Stomach (tissue), 19 donors: ENCODE measurements at places on chromosomes 13 and 19. TPM values are rescaled to one million over a fixed set of nuclear protein-coding genes. Genes with fewer than 3 reads are reported as not detected.
A peak's percentile ranks its signal among the peaks of the same experiment; 100 is the strongest.

GRCh38 chr19:55171440-55171839, 5.0 kb upstream of the DNAAF3 start:
- peaks cover 41% of the 10 kb centered on the region for H3K27me3 ChIP-seq
- H3K27ac ChIP-seq = no peak overlapping the region
- H3K4me1 ChIP-seq = peaks cover 26% of the 10 kb centered on the region
- H3K4me3 ChIP-seq = no peak overlapping the region
- H3K36me3 ChIP-seq = no peaks in the 10 kb centered on the region

- no peaks in the 10 kb centered on the region for H3K36me3 ChIP-seq
- peak; percentile 68 for DNase-seq
- peak overlapping the region; percentile 99 for H3K27ac ChIP-seq
Measured at GRCh38 chr19:18520848-18521691, 800 bp downstream of the ELL start.

GRCh38 chr13:28394422-28394821, 100.5 kb downstream of the FLT1 start:
- no peak for DNase-seq
- no peak overlapping the region for H3K27ac ChIP-seq
- H3K4me1 ChIP-seq = no peaks in the 10 kb centered on the region
- no peak overlapping the region for H3K4me3 ChIP-seq
- no peaks in the 10 kb centered on the region for H3K27me3 ChIP-seq
- H3K36me3 ChIP-seq = no peaks in the 10 kb centered on the region

- no peak overlapping the region for H3K27ac ChIP-seq
- H3K4me1 ChIP-seq = no peaks in the 10 kb centered on the region
- DNase-seq = no peak
- no peaks in the 10 kb centered on the region for H3K36me3 ChIP-seq
- H3K27me3 ChIP-seq = no peaks in the 10 kb centered on the region
- no peak overlapping the region for H3K4me3 ChIP-seq
Measured at GRCh38 chr13:66348745-66349690, 881.1 kb downstream of the PCDH9 start.

- no peaks in the 10 kb centered on the region for H3K4me1 ChIP-seq
- DNase-seq = no peak
- no peak overlapping the region for H3K4me3 ChIP-seq
Measured at GRCh38 chr13:81563091-81563490, 1222.2 kb upstream of the SPRY2 start.

GRCh38 chr13:21822029-21822428, 151.2 kb downstream of the FGF9 start:
- no peak for DNase-seq
- no peaks in the 10 kb centered on the region for H3K27me3 ChIP-seq
- peaks cover 9% of the 10 kb centered on the region for H3K4me1 ChIP-seq
- H3K4me3 ChIP-seq = no peak overlapping the region
- H3K27ac ChIP-seq = no peak overlapping the region

DNA sequence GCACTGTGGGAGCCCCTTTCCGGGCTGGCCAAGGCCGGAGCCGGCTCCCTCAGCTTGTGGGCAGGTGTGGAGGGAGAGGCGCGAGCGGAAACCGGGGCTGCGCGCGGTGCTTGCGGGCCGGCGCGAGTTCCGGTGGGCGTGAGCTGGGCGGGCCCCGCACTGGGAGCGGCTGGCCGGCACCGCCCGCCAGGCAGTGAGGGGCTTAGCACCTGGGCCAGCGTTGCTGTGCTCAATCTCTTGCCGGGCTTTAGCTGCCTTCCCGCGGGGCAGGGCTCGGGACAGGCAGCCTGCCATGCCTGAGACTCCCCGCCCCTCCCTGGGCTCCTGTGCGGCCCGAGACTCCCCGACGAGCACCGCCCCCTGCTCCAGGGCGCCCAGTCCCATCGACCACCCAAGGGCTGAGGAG, 405.2 kb upstream of the PRR20A start:
- H3K36me3 ChIP-seq = no peaks in the 10 kb centered on the region
- H3K4me1 ChIP-seq = no peaks in the 10 kb centered on the region
- H3K4me3 ChIP-seq = no peak overlapping the region
- no peak overlapping the region for H3K27ac ChIP-seq
- H3K27me3 ChIP-seq = no peaks in the 10 kb centered on the region
- DNase-seq = no peak

DNA sequence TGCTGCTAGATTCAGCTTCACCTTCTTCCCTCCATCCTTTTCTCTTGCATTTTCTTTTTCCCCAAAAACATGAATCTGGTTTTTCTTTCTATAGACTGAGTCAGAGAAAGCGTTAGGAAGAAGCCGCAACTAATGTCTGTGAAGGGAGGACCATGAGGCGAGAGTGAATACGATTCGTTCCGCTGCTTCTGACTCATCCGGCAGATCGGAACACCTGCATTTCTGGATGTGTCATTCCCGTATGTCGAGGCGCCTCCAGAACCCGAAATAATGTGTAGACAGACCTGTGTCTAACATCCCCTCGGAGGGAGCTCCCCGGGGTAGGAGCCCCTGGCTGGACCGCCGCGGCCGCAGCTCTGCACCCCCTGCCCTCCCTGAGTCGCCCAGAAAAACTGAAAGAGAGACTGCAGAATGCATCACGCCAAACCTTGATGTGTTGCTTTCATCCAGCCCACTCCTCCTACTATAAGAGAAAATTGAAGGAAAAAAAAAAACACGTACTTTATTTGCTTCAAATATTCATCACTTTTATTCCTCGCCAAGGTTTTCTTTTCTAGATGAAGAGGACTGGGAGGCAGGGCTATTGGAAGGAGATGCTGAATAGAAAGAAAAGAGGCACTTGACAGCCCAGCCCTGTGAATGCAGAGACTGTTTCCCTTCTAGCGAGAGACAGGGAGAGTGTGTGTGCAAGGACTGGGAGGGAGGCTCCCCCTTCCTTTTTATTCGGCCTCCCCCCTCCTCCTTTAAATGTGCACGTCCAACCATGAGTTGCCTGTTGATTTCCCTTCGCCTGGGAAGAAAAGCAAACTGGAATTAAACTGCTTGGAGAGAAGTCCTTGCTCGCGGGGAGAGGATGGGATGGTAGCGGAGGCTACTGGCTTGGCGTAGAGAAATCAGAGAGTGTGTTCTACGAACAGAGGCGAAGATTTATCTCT, 616 bp upstream of the PCDH17 start:
- no peak for DNase-seq
- peak overlapping the region; percentile 58 for H3K4me3 ChIP-seq
- H3K4me1 ChIP-seq = peaks cover 62% of the 10 kb centered on the region
- no peaks in the 10 kb centered on the region for H3K36me3 ChIP-seq

GRCh38 chr19:41753936-41754529, 1.3 kb upstream of the CEACAM6 start:
- H3K27ac ChIP-seq = no peak overlapping the region
- H3K4me3 ChIP-seq = no peak overlapping the region
- peaks cover 27% of the 10 kb centered on the region for H3K4me1 ChIP-seq

- H3K27me3 ChIP-seq = no peaks in the 10 kb centered on the region
- no peak for DNase-seq
- no peak overlapping the region for H3K4me3 ChIP-seq
- no peaks in the 10 kb centered on the region for H3K36me3 ChIP-seq
- no peak overlapping the region for H3K27ac ChIP-seq
- no peaks in the 10 kb centered on the region for H3K4me1 ChIP-seq
Measured at GRCh38 chr13:78770601-78771000, 111.6 kb upstream of the OBI1 start.

DNA sequence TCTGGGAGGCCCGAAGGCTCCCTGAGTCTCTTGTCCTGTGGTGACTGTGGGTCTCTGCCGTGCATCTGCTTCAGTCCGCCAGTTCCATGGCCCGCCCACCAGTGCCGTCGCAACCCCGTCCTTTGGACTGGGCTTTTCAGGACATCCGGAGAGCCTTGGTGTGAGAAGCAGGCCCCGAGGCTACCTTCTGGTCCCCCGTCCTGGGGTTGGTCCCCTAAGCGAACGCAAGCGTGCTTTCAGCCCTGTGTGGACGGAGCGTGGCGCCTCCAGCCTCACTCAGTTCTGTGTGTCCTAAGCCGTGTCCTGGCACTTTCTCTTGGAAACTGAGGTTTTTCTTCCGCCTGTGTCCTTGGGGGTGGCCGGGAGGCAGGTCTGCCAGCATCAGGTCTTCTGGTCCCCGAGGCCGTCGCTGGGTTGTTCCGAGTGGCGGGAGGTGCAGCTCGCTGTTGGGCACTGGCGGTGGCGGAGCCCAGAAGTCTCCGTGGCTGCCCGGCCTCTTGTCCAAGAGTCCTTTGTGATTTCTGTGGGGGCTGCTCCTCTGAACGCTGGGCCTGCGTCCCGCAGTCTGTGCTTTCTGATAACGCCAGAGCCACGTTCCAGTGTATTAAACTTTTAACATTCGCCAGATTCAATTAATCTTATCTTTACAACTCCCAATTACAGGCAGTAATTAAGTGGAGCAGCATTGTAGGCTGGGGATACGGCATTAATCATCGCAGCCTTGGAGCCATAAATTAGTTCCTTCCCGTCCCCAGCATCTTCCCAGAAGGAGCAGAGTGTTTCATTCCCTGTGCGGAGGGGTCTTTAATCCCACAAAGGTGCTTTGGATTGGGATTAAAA, 99.5 kb downstream of the KDM4B start:
- H3K36me3 ChIP-seq = peaks cover 81% of the 10 kb centered on the region
- H3K4me1 ChIP-seq = no peaks in the 10 kb centered on the region
- no peak for DNase-seq
- no peaks in the 10 kb centered on the region for H3K27me3 ChIP-seq

DNA sequence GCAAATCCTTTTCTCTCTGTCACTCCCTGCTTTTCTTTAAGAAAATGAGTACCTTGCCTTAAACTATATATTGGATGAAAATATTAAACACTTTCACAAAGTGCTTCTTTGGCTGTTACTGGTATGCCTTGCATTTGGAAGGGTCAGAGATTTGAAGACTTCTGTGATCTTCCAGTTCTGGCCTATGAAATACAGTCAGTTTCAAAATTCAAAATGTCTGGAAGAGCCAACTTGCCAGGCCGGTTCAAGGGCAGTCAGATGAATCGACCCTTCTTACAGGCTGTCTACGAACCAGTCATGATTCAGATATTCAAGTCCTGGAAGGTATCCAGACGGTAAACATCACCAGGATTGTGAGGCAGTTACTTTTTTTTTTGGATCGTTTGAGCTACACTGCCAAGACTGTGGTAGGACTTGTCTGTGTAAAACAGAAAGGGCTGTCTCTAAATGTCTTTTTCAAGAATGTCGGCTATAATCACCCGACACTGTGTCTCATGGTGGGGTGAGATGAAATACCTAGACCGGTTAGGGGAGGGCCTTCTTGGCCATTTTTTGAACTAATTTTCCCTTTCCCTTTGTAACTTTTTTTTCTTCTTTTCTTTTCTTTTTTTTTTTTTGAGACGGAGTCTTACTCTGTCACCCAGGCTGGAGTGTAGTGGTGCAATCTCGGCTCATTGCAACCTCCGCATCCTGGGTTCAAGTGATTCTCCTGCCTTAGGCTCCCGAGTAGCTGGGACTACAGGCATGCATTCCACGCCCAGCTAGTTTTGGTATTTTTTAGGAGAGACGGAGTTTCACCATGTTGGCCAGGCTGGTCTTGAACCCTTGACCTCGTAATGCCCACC, 11.2 kb downstream of the ACTN4 start:
- no peak overlapping the region for H3K4me3 ChIP-seq
- peak overlapping the region; percentile 99 for H3K27ac ChIP-seq
- no peaks in the 10 kb centered on the region for H3K27me3 ChIP-seq
- DNase-seq = peak; percentile 63
- peaks cover 100% of the 10 kb centered on the region for H3K4me1 ChIP-seq

GRCh38 chr13:113625965-113626721, 31.9 kb downstream of the ATP4B start:
- H3K4me3 ChIP-seq = no peak overlapping the region
- no peaks in the 10 kb centered on the region for H3K27me3 ChIP-seq
- DNase-seq = no peak
- peaks cover 15% of the 10 kb centered on the region for H3K36me3 ChIP-seq
- no peaks in the 10 kb centered on the region for H3K4me1 ChIP-seq
- no peak overlapping the region for H3K27ac ChIP-seq

DNA sequence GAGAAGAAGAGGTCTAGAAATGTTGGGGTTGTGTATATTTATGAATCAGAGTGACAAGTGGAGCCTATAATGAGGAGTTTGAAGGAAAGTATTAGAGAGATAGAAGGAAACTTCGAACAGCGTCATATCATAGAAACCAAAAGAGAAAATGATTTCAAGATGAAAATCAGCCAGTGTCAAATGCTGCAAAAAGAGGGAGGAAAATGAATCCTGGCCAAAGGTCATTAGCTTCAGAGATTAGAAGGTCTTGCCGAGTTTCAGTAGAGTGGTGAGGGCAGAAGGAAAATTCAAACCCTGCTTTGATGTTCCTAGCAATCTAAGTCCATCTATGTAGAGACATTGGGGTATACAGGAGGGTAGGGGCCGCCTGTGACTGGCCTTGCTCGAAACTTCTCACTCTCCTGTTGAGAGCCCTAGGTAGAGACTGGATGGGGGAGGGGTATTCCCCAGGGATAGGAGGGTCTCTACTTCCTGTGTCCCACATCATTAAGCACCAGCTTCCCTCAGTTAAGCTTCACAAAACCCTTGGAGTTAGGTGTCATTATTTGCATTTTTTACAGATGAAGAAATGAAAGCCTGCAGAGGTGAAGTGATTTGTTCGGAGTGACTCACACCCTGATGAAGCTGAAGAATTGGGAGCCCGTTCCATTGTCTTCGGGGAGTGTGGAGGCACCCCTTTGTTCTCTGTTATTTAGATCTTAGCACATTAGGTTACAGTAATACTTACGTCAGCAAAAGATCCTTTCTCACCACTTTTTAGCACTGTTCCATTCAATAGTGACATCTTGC, 62.8 kb downstream of the FGF9 start:
- H3K4me3 ChIP-seq = no peak overlapping the region
- H3K4me1 ChIP-seq = peaks cover 15% of the 10 kb centered on the region
- DNase-seq = no peak
- H3K27ac ChIP-seq = no peak overlapping the region

- DNase-seq = no peak
- no peaks in the 10 kb centered on the region for H3K4me1 ChIP-seq
- H3K27me3 ChIP-seq = peaks cover 70% of the 10 kb centered on the region
- H3K36me3 ChIP-seq = no peaks in the 10 kb centered on the region
- H3K27ac ChIP-seq = no peak overlapping the region
Measured at GRCh38 chr19:51480590-51480989, 2.3 kb downstream of the CEACAM18 start.

DNA sequence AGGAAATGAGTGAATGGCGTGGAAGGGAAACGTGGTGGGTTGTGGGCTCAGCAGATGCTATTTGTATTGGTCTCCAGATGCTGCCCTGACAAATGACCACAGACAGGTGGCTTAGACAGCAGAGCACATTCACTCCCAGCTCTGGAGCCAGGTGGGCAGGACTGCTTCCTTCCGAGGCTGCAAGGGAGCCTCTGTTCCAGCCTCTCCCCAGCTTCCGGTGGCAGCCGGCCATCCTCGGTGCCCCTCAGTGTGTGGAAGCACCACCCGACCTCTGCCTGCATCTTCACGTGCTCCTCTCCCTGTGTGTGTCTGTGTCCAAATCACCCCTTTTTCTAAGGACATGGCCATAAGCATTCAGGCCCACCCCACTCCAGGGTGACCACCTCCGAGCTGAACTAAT, 105.1 kb downstream of the SOX1 start:
- H3K27ac ChIP-seq = no peak overlapping the region
- peaks cover 3% of the 10 kb centered on the region for H3K27me3 ChIP-seq
- H3K36me3 ChIP-seq = no peaks in the 10 kb centered on the region
- H3K4me3 ChIP-seq = no peak overlapping the region
- no peak for DNase-seq

- H3K27ac ChIP-seq = no peak overlapping the region
- no peaks in the 10 kb centered on the region for H3K4me1 ChIP-seq
- no peaks in the 10 kb centered on the region for H3K27me3 ChIP-seq
- no peak overlapping the region for H3K4me3 ChIP-seq
Measured at GRCh38 chr19:33954686-33955085, 158.0 kb downstream of the KCTD15 start.

Gene KXD1
- 71.0 TPM for polyA plus RNA-seq

Gene RNF17
- polyA plus RNA-seq = 0.15 TPM

Gene FARP1
- 16.0 TPM for polyA plus RNA-seq

Gene TTYH1
- 1.4 TPM for polyA plus RNA-seq

Gene GJA3
- not detected for polyA plus RNA-seq

Gene MYO1F
- polyA plus RNA-seq = 5.5 TPM

Gene ACTMAP
- polyA plus RNA-seq = 5.5 TPM

Gene ERICH6B
- not detected for polyA plus RNA-seq

Gene ZNF112
- polyA plus RNA-seq = 1.1 TPM

Gene CGB5
- polyA plus RNA-seq = not detected
